ENCODE measurements at places on chromosomes 11 and 22.

DNA sequence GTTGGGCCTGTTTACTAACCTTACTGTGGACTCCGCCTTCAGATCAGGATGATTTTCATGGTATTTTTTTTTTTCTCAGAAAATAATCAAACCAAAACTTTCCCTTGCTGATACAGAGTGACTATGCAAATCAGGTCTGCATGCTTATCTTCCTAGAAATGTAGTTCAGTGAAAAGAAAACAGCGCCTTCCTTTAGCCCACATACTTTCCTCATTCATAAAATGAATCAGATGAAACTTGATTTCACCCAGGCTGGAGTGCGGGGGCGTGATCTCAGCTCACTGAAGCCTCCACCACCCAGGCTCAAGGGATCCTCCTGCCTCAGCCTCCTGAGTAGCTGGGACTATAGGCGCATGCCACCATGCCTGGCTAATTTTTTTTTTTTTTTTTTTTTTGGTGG lies 26.0 kb downstream of the ZNRF3 start:
- DNase-seq: peak; percentile 76

DNA sequence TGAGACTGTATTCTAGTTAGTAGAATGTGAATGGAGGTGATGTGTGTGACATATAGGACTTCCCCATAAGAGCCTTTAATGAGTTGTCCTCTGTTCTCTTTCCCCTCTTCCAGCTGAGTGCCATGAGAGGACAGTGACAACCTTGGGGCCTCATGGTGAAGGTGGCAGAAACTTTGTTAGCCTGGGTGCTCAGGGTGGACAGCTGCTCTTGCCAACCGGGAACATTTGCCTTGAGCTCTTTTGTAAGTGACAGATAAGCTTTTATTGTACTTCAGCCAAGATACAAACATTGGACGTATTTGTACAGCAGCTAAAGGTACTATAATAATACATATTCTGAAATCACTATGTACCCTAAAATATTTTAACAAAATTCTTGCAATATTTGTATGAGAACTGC lies 33.0 kb upstream of the PLET1 start:
- DNase-seq: no peak

DNA sequence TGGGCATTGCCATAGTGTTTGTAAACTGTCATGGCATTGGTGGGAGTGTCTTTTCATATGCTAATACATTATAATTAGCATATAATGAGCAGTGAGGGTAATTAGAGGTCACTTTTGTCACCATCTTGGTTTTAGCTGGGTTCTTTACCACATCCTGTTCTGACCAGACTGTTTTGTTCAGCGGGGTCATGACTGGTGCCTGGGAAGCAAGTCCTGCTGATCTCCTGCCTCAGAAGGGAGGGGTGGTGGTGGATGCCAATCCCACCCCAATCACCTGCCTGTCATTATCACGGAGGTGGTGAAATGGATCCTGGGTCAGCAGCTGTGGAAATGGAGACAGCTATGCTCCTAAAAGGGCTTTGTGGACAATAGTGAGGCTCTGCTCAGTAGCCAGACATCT lies 31.2 kb downstream of the IL18 start:
- no peak for DNase-seq

DNA sequence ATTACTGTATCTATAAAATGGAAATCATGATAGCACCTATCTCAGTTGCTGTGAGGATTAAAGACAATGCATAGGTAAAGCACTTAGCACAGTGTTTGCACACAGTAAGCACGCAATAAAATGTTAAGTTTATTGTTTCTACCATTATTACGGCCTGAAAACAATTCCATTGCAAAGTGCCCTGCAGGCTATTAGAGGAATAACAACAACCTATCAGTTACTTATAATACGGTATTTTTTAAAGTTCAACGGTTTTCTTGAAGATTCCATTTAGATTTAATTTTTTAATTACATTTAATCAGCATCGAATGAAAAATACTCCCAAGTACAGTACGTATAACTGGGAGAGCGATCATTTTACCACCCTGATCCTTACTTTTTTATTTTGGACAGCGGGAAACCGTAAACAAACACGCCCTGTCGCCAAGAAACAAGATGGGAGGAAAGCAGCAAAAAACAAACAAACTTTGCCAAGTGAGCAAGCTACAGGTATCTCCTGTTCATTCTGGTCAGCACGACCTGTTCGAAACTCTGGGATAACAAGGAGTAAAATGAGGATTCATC lies 893 bp downstream of the SLC36A4 start:
- DNase-seq: no peak

DNA sequence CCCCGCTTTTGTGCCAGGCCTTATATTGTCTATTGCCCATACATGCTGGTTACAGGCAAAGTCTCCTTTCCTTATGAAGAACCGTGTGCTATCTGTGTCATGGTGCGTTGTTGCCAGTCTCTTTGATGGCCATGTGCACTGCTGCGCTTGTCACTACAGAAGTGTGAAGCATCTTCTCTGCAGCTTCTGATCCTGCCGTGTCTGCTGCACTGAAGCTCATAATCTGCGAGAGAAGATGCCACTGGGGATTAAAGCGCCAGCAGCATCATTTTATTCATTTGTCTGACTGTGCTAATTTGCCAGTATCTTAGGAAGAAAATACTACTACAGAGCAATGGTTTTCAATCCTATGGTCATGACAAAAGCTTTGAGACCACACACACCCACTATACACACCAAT lies 330.1 kb downstream of the FAT3 start:
- DNase-seq: no peak

DNA sequence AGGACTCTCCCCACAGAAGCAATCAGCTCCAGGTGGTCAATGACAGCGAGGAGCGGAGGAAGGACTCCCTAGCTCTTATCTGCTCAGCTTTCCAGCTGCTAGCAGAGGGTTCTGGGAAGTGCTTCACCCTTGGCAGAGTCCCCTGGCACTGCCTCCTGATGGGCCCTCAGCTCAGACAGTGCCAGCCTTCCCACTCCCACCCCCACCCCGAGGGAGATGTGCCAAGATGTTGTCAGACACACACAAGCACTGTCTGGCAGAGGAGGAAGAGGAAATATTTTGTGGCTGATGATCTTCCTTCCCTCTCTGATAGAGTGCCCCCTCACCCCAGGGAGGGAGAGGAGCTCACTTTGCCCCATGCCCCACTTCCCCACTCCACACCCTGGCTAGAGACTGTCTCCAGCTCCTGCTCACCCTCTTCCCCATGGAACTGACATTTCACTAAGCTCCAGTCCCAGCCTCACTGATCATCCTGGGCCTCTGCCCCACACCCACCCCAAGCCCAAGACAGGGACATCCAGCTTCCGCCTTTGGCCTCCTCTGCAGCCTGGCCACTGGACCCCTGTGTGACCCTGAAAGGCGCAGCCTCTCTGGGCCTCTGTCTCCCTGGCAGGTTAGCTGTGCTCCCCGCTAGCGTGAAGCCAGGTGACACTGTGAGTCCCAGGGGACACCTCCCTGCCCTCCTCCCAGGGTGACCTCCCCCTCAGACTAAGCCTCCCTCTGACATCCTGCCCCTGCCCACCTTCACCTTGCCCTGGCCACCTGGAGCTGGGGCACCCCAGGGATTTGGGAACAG lies 44.5 kb downstream of the SLCO2B1 start:
- DNase-seq: no peak

DNA sequence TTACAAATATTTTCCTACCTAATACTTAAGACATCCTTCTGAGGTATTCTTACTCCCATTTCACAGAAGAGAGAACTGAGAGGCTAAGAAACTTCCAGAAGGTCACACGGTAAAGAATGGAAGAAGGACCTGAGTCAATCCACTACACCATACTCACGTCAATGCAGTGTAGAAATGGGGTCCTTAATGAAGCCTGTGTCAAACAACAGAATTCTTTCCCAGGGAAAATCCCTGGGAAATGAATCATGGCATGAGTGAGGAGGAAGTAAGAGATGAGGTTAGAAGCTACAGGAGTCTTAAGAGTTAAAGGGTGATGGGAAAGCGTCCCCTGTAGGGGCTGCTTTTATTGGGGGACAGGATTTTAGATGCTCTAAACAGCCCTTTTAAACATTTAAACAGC lies 147.9 kb downstream of the C11orf91 start:
- DNase-seq: no peak

DNA sequence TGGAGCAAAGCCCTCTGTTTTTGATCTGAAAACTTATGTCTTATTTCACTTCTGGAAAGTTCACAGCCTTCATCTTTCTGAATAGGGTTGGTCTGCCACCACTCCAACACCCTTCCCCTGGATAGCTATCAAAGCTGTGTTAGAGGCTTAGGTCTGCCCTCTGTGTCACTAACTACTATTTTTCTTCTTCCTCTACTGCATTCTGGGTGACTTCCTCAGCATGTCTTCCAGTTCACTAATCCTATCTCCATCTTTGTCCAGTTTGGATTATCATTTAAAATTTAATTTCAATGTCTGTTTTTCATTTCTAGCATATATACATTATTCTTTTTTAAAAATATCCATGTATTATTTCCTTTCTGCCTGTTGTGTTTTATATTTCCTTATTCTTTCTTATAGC lies 84.6 kb downstream of the ZNRF3 start:
- DNase-seq: no peak

DNA sequence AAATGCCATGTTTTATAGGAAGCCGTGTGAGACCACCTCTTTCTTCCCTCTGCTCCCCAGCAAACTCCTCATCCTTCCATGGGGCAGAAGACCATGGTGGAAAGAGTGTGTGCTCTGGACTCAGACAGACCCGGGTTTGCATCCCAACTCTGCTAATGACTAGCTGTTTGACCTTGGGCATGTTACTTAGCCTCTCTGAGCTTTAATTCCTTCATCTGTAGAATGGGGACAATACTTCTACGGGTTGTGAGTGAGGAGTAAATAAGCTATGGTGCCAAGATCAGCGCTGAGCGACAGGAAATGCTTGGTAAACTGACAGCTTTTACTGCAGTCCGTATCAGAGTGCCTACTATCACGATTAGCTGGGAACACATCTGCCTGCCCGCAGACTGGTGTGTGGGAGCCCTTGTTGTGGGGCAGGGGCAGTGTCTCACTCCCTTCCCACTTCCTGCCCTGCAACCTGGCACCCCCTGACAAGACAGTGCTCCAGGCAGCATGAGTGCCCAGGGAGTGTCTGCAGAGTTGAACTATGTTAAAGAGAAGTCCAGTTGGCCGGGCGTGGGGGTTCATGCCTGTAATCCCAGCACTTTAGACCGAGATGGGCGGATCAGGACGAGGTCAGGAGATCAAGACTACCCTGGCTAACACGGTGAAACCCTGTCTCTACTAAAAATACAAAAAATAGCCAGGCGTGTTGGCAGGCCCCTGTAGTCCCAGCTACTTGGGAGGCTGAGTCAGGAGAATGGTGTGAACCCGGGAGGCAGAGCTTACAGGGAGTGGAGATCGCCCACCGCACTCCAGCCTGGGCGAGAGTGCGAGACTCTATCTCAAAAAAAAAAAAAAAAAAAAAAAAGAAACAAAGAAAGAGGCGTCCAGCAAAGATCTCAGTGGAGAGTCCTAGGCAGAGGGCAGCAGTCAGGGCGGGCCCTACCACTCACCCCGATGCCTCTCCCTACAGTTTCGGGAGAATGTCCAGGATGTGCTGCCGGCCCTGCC lies 2.2 kb downstream of the SEC14L2 start:
- no peak for DNase-seq

DNA sequence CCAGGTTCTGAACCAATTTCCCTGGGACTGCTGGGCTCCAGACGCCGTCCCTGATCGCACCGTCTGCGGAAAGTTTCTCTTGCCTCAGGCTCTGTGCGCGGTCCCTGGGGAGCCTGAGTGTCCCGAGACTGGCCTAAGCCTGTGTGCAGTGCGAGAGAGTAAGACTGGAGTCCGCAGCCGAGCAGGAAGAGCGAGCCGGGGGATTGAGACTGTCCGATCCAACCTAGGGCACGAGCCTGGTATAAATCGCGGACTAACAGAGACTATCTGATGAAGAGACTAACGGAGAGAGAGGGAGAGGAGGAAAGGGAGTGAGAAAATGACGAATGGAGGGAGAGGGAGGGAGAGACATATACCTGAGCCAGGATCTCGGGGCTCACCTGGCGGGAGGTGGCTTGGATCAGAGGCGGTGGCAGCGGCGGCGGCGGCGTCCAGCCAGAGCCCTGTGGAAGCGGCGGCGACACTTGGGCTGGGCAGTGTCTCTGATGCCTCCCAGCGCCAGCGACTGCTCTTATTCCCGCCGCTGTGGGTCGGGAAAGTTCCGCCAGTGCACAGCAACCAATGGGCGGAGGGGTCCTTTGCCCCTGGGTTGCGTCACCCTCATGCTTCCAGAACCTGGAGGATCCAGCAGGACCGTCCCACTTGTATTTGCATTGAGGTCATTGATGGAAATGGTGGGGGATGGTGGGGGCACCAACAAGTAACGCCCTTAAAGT lies at the start of gene CALCA:
TSS of gene CALCA (minus strand) at position 487 of the 716 bp plus-strand sequence. CDS start 1,159 bp downstream, outside the sequence.
- DNase-seq: no peak

- DNase-seq: no peak
Observed at GRCh38 chr22:38451404-38451803, 3.6 kb downstream of the KCNJ4 start.

GRCh38 chr11:123977731-123978347 lies at the start of gene OR10S1:
Gene OR10S1, minus strand, starts transcription at chr11:123977781. Its CDS starts 117 bp downstream, at chr11:123977664.
- no peak for DNase-seq

GRCh38 chr22:35749808-35750207 lies 32.1 kb downstream of the APOL5 start:
- no peak for DNase-seq

GRCh38 chr22:20569059-20570058 lies 61.9 kb downstream of the MED15 start:
- DNase-seq: peak; percentile 37

DNA sequence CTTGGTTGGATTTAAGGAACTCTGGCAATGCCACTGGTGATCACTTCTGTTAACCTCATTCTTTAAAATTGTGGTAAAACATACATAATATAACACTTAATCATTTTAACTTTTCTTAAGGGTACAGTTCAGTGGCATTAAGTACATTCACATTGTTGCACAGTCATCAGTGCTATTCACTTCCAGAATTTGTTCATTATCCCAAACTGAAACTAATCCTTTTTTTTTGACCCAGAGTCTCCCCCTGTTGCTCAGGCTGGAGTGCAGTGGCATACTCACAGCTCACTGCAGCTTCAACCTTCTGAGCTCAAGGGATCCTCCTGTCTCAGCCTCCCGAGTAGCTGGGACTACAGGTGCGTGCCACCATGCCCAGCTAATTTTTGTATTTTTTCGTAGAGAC lies 10.6 kb downstream of the ELF5 start:
- DNase-seq: no peak

DNA sequence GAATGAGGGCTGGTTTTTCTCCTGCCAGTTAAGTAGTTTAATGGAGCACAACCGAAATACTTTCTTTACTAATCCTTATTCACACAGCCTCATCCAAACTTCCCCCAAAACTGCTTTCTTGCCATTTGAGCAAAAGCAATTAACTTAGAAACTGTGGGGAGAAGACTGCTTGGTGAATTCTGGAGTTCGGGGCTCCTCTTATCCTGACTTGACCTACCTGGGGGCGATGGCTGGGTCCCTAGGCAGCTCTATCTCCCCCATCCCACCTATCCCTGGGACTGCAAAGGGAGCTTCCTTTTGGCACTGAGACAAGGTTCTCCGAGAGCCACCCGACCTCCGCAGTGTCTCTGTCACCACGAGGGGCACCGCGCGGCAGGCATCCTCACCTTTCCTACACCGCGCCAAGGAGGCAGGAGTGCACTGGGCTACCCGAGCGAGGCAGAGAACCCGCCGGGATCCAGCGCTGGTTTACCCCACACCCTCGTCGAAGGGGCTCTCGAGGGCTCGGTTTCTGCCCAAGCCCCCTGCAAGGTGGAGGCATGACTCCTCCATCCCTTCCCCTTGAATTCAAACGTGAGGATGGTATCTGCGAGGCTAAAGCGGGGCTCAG lies 759 bp downstream of the DESI1 start:
- DNase-seq: peak; percentile 54
